ENCODE measurements at places on chromosomes 11 and 22.

DNA sequence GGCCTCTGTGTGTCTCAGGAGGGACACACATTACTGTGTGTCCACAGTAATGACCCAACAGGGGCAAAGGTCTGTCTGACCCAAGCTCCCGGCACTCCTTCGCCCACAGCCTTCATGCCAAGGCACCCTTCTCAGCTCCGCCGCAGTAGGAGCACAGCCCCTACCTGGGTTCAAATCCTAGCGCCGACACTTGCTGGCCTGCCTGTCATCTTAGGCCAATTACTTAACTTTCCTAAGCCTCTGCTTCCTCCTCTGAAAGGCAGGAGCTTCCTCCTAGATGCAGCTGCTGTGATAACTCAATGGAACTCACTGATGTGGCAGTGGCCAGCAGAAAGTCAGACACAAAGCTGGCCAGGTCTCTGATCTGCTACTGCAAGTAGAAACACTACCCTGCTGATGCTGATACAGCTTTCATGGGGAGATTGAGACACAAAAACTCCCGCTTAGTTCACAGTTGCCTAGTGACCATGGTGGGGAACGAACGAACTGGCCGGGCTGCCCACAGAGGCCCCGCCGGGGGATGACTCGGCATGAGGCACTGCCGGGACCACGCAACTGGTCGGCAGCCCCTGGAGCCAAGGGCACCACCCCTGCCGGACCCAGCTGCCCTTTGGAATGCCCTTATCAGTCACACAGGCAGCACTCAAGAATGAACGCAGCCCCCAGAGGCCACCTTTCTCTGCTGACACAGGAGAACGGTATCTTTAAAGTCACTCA lies 8.1 kb downstream of the EHD1 start:
- DNase-seq: peak; percentile 71

- no peak for DNase-seq
These were observed 199.0 kb downstream of the ETS1 start for GRCh38 chr11:128388206-128388815.

DNA sequence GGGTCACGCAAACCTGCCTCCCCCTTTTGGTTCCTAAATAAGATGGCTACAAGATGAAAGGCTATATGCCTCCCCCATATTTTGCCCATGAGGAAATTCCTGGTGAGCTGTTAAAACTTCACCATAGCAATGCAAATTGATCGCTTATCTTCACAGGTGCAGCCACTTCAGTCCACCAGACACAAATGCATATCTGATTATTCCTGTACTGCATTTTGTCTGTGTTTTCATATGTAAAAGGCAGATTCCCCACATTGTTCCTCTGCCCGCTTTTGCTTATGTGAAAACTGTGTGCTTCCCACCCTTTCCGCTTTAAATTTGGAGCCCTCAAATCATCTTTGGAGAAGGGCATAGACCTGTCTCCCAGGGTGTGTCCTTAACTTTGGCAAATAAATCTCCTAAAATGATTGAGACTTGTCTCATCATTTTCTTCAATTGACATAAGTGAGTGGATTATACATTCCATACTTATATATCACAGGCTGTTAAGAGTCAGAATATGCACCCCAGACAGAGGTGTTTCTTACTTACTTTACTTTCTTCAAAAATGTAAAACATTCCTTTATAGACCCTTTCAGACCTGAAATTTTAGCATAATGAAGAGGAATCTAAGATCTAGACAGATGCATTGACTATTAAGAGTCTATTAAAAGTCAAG lies 116.4 kb downstream of the CASP12 start:
- no peak for DNase-seq

DNA sequence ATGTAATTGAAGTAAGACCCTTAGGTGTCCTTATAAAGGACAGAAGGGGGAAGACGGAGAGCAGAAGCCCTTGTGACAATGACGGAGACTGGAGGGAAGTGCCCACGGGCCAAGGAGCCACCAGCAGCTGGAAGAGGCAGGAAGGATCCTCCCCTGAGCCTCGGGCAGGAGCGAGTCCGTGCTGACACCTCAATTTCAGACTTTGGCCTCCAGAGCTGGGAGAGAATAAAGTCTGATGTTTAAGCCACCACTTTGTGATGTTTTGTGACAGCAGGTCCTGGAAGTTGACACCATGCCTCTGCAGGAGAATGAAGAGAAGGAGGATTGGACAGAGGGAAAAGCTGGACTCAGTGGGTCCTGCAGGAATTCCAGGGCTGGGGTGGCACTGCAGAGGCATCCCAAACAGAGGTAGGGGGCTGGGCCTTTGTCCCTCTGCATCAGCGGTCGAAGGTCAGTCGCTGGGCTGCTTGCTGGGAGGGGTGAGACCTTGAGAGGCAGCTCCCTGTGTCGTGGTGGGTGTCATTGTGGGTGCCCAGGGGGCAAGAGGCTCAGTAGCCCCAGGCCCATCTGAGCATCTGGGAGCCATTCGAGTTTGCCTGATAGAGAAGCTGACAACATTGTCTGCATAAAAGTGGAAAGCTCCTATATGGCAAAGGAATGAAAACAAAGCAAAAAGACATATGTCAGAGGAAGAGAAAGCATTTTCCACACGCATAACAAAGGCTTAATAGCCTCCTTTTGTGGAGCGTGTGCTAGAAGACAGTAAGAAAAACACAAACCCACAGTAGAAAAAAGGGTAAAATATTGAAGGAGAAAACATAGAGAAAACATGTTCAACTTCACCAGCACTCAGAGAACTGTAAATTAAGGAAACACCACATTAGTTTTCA lies 68.8 kb downstream of the RTL6 start:
- no peak for DNase-seq

GRCh38 chr11:66289548-66290329 lies 796 bp upstream of the YIF1A start:
- peak; percentile 91 for DNase-seq

- no peak for DNase-seq
These were observed 75.1 kb downstream of the BUD13 start for GRCh38 chr11:116697639-116698038.

DNA sequence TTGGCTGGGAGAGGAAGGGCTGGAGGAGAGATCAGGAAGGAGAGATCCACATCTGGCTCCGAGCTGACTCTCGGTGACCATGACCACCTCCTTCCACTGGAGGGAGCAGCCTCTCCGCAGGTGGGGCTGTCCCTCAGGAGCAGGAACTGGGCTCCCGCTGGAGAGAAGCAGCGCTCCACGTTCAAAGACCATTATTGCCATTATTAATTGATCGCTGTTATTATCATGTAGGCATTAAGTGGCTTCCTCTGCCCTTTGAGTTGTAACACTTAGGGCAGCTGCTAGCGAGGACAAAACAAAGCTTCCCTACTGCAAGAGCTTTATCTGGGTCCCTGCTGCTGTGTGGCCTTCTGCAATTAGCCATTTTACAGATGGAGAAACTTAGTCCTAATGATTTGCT lies 251.9 kb downstream of the ST3GAL4 start:
- peak; percentile 88 for DNase-seq

GRCh38 chr11:128603003-128603696 lies 15.8 kb upstream of the ETS1 start:
- DNase-seq: no peak

GRCh38 chr11:8333811-8334401 lies 70.2 kb upstream of the LMO1 start:
- DNase-seq: peak; percentile 29

- no peak for DNase-seq
These were observed 21.3 kb upstream of the GRAMD4 start for GRCh38 chr22:46598737-46599424.

GRCh38 chr11:47536915-47537314 lies 16.0 kb downstream of the CELF1 start:
- DNase-seq: no peak

DNA sequence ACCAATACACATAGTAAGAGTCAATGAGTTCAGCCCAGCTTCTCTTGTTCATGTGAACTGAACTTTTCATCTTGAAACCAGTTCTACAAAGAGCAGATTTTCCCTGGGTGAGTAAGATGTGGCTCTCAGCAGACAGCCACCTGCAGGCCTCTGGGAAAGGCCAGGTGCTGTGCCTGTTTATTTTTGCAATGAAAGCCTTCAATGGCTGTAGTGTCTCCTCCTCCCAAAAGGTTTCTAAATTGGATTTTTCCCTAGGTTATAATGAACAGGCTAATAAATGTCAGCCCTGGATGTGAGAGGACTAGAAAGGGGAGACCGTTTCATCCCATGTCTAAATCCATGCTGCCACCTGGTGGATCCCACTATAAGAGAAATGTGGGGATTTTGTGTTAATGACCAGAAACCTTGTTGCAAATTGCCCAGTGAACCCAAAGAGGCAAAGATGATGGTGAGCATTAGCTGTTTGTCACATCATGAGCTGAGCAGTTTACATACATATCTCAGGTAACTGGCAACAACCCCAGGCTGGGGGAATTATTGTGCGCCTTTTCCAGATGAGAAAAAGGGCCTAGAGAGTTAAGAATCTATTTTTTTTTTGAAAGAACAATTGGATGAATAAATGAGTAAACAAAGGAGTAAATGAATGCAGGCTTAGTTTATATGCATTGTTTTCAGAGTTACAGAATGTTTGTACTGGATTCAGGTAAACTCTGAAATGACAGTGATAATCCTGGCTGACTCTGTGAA lies 12.7 kb downstream of the C11orf91 start:
- DNase-seq: peak; percentile 87

- DNase-seq: peak; percentile 85
These were observed 193.6 kb downstream of the AASDHPPT start for GRCh38 chr11:106271086-106271485.

GRCh38 chr22:30781271-30781875 lies 86.7 kb downstream of the OSBP2 start:
- DNase-seq: peak; percentile 68

DNA sequence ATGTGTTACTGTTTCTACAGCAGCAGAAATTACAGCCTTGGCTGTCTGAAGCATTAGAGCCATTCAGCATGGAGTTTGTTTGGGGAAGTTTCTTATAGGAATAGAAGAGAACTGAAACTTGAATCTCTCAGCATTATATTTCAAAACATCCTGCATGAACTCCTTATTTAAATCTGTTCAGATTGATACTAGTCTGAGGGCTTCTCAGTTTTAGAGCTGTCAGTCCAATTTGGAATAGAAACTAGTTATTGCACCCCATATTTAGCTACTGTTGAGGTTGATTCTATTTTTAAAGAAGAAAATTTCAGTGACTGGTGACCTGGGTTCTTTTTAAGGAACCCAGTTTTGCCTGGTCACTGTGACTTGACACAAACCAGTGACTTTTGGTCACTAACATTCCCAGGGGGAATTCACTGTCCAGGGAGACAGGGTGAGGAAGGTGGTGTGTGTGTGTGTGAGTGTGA lies 126.0 kb upstream of the TTC12 start:
- no peak for DNase-seq

- peak; percentile 57 for DNase-seq
These were observed 39.5 kb downstream of the MTMR2 start for GRCh38 chr11:95884376-95884775.

- DNase-seq: no peak
These were observed 345.0 kb downstream of the CADM1 start for GRCh38 chr11:115159207-115159606.

DNA sequence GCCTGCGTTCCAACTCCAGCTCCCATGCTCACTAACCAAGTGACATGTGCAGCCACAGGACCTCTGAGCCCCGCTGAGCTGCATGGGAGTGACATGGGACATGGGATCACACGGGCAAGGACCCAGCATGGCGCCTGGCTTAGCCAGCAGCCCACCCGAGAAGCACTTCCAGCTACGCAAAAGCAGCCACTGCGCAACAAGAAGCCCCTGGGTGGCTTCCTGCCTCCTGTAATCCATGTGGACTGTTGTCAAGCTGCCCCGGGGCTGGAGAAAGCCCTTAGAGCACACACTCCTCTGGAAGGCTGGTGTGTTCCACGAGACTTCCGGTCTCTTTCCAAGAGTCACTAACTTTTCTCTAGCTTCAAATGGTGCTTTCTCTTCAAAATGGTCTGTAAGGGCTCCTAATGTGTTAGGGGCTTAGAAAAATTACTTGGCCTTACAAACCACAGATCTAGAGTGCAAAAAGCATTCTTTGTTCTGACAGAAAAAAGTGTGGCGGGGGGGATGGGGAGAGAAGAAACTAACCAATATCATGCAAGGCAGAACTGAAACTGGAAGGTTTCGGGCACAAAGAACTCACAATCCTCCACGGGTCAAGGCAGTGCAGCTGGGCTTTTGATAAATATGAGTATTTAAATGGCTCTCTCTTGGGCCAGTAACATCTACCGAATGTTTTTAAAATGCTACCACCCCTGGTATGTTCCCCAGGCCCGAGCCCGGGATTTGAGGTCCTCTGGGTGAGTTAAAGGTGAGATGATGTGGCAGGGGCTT lies 5.5 kb downstream of the C11orf24 start:
- no peak for DNase-seq

GRCh38 chr22:29954203-29954855 lies 71.4 kb downstream of the MTMR3 start:
- no peak for DNase-seq

- peak; percentile 28 for DNase-seq
These were observed 12.2 kb downstream of the LSP1 start for GRCh38 chr11:1864831-1865665.

GRCh38 chr11:113705871-113706655 lies at the start of gene TMPRSS5:
TSS of gene TMPRSS5 (minus strand) at chr11:113706308. CDS start at chr11:113706224, 84 bp downstream.
- DNase-seq: no peak

DNA sequence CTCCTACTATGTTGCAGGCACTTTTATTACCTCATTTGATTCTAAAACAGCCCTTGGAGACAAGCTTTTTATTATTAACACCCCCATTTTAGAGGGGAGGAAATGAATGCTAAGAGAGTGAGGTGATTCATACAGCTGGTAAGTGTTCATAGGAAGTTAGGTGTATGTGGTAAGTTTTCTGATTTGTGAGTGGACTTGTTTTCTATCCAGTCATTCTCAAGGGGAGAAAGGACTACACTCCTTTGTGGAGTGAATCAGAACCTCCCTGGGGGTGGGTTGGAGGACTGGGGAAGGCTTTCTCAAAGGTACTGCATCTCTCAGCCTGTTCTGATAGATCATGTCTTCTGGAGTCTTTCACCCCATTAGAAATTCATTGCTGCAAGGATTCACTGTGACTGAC lies 23.5 kb downstream of the PKNOX2 start:
- DNase-seq: no peak

DNA sequence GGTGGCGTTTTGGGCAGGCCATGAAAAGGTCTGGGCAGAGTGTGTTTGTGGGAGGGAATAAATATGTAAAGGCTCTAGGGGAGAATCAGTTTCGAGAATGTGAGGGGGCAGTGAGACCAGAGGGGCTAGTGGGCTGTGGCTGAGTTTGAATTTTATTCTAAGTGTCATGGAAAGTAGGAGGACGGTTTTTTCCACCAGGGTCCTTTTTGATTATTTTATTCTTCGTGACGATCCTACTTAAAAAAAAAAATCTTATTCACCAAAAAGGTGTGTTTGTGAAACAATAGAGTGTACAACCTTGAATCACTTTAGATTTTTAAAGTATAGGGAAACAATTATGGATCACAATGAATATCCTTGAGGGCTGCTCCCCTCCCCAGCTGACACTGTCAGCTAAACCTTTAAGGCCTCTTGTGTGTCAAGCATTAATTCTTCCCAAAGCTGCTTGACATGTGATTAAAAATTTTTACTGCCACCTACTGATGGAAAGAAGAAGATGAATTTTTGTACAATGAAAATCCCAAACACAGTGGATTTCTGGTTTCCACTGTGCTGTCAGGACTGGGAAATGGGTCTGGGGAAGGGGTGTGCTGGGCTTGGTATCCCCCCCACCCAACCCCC lies 107.5 kb upstream of the OR4B1 start:
- DNase-seq: peak; percentile 68

Measured in astrocyte of the hippocampus (primary cell).